Colonic mucosa (tissue), 4 donors: ENCODE measurements at places on chromosomes 6 and 20. TPM values are rescaled to one million over a fixed set of nuclear protein-coding genes. Genes with fewer than 3 reads are reported as not detected.
A peak's percentile ranks its signal among the peaks of the same experiment; 100 is the strongest.

- DNase-seq, result no peak
Observed at GRCh38 chr20:51419231-51419630, 123.3 kb downstream of the NFATC2 start.

- DNase-seq, result no peak
Observed at GRCh38 chr20:14062786-14063185, 67.5 kb downstream of the MACROD2 start.

DNA sequence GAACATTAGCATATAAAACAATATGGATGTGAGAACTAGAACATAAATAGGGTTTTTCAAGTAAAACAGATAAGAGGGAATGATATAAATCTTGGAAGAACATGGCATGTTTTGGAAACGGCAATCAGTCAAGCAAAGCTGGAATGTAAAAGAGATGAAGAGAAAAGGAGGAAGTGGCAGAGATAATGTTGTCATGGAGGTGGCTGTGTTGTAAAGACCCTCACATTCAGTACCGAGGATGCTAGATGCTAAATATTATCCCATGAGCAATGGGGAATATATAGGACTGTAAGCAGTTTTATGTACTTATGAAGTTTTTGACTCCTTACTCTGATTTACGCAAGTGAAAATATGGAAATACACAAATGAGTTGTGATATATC lies 702 bp upstream of the RHAG start:
- DNase-seq, result no peak

DNA sequence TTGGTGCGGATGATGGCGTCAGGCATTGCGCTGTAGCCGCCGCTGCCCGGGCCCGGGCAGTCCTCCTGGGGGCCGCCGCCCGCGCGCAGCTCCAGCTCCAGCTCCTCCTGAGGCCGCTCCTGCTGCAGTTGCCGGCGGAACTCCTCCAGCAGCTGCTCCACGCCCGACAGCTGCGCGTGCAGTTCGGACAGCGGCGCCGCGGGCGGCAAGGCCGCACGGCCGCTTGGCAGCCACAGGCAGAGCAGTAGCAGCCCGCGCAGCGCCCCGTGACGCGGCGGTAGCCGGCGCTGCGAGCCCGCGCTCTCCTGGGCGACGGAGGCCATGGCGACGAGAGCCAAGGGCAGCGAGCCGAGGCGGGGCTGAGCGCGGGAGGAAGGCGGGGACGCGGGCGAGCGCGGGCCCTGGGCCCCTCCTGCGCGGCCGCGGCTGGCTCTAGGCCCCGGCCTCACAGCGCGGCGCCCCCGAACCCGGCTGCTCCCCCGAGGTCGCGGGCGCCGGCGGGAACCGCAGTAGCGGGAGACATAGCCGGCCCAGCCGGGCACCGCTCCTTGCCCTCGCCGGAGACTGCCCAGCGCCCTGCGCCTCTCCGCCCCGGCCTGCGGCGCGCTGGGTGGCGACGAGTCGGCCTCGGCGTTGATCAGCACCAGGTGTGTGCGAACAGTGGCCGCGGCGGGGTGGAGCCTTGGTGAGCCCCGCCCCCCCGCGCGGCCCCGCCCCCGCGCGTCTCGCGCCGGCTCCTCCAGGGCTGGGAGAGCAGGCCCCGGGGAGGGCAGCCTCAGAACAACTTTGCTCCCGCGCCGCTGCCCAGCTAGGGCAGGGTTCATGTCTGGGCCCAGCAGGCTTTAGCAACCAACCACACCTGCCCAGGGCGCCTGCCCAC lies at the start of gene LRP11:
Gene LRP11 (minus strand): TSS at position 662 of the 880 bp plus-strand sequence. CDS start 339 bp downstream, at position 323.
- DNase-seq, result peak; percentile 92

DNA sequence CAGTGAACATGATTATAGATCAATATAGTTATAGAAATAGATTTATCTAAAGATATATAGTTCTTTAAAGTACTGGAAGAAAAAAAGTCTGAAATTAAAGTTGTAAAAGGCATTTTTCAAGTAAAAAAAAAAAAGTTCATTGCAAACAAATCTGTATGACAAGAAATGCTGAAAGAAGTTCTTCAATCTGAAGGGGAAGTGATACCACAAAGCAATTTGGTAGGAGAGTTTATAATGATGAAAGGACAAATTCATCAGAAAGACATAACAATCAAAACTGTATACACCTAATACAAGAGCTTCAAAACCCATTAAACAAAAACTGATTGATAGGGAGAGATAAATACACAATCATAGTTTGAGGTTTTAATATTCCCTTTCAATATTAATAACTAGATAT lies 14.1 kb downstream of the HUS1B start:
- DNase-seq, result no peak

GRCh38 chr6:40819182-40819834 lies 219.7 kb downstream of the UNC5CL start:
- DNase-seq, result no peak

GRCh38 chr20:12086359-12086758 lies 168.7 kb downstream of the BTBD3 start:
- no peak for DNase-seq

GRCh38 chr20:36550790-36551299 lies 9.5 kb downstream of the MYL9 start:
- no peak for DNase-seq

DNA sequence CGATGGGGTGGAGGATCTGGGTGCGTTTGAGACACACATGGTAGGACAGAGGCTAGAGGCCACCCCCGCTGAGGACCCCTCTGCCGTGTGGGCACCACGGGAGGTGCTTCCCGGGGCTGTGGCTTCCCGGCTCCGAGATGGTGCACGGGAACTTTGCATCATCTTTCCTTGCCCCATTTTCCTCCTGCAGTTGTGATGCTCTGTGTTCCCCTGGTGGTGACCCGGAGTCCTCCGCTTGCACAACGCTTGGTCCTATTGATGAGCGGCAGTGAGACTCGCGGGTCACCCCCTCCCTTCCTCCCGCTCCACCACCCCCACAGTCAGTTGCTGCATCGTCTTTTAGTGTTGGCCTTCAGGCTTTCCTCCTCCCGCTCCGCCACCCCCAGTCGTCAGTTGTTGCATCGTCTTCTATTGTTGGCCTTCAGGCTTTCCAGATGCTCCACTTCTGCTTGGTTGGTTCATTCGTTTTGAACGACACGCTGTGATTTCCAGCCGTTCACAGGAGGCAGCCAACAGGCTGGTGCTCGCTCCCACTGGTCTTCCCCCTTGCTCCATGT lies 37.3 kb downstream of the PYGB start:
- no peak for DNase-seq

- no peak for DNase-seq
Observed at GRCh38 chr6:31053873-31054272, 43.6 kb downstream of the MUC22 start.

- DNase-seq, result no peak
Observed at GRCh38 chr6:163296835-163297519, 117.5 kb upstream of the QKI start.

GRCh38 chr6:38776515-38776914 lies 61.4 kb downstream of the DNAH8 start:
- DNase-seq, result no peak

DNA sequence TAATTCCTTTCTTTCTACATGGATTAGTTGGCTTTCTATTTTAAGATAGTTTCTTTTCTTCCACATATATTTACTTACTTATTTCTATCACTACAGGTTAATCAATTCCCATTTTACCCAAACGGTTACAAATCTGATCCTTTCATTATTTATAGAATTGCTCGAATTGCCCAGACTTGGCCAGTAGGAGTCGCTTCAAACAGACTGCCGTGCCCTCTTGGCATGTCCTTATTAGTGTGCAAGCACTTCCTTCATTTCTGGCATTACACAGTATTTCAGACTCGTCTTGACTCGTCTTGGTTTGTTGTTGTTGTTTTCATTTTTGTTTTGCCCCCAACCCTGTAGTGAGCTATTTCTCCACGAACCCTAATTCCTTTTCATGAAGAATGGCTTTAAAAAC lies 74.6 kb downstream of the SAMD3 start:
- DNase-seq, result no peak

DNA sequence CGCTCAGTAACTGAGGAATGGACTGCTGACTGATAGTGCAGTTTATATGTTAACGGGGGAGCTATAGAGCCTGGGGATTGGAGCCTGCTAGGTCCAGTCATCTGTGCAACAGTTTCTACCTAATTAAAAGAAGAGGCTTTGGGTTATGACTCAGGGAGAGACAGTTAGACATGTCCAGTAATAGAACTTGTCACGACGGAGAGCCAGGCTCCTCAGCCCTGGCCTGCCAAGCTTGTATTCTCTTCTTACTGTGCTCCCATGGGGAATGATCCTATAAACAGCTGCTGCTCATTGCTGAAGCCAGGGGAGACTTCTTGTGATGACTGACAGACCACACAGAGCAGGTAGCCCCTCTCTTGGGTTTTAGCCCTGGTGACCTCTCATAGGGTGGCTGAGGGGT lies 69.3 kb downstream of the SYNJ2 start:
- DNase-seq, result no peak

GRCh38 chr6:156741287-156742073 lies 35.7 kb upstream of the ARID1B start:
- DNase-seq, result no peak

DNA sequence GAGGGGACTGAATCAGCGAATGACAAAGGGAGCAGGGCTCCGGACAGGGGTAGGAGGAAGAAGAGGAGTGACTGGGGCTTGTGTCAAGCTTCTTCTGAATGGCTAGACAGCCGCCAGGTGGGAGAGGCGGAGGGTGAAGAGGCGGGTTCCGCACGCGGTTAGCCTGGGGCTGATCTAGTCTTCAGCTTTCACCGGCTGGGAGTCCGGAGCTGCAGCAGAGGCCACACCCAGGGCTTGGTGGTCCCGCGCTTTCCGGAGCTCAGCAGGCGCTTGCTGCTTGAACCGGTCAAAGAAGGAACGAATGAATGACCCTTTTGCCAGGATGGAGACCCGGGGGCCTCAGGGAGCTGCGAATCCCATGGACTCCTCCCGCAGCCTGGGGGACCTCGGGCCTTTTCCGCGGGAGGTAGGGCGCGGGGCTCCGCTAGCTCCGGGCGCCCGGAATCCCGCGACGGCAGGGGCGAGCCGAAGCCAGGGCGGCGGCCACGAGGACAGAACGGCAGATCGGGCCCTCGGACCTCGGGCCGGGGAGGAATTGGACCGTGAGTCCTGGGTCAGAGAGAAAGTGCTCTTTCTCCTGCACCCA lies at the start of gene C6orf141:
Gene C6orf141 (plus strand): TSS at position 177 of the 586 bp plus-strand sequence. CDS start 125 bp downstream, at position 302.
- peak; percentile 81 for DNase-seq

DNA sequence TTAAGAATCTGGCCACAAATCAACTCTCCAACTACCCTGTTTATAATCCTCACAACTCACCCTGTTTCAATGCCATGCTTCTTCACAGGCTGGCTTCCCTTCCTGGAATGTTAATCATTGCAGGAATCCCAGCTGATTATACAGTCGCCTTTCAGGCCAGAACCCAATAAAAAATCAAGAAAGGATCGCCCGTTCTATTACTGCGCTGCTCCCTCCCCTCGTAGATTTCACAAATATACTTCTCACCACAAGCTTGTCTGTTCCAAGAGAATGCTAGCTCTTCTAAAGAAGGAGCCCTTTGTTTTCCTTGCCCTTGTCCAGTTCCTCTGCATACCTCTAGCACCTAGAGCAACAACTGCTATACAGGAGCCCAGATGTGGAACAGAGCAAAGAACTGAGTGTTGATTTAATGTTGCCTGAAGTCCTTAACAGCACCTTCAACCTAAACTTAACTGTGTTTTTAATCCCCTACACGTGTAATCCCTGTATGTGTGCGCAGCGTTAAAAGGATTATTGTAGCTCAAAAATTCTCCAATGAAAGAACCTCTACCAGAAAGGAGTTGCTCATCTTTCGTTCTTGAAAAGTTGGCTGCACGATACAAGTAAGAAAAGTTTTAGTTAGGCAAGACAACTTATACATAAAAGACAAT lies 988 bp downstream of the ECHDC1 start:
- peak; percentile 67 for DNase-seq

DNA sequence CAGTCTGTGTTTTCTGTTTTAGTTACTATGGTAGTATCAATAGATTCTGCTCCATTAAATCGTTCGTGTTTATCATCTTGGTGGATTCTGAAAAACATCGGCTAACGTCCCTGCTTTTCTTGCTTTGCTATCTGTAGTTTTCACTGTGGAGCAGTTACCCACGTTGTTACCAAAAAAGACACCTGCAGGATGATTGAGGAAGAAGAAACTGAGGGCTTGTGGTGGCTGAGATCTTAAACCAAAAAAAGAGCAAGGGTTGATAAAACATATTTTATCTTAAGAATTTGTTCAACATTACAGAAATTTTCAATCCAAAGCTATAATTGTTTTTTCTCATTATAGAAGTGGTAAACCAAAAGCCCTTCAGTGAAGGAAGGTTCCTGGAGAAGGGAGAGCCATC lies 166.3 kb downstream of the FARS2 start:
- DNase-seq, result no peak

GRCh38 chr6:149904661-149905370 lies 6.9 kb upstream of the RAET1E start:
- peak; percentile 13 for DNase-seq

GRCh38 chr6:42550277-42550676 lies 13.6 kb upstream of the UBR2 start:
- no peak for DNase-seq

DNA sequence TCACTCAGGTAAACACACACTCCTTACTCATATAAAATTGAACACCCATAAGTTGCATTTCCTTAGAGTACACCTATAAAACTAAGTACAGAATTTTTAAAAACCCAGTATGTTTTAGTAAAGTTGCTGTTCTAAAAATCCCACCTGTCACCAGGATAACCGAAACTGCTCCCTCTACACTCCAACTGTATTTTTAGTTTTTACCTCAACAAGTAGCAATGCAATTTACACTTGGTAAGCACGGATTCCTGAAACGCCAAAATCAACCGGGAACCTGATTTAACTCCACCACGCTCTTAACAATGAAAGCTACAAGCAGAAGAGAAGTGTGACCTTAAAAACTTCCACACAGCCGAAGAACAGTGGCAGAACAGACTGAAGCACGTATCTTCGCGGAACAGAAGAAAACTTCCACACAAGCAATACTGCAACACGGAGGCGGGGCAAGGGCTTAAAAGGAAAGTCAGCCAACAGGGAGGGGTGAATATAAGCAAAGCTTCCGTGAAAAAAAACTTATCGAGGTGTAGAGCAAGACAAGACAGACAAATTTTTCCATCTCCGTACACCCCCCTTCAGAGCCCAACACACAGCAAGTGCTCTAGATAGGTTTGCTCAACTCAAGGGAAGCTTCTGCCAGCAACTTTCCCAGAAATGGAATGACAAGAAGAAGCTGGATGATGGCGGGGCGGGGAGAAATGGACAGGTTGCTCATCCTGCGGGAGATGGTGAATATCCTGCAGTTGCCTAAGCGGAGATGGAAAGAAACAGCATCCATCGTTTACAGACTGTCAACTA lies 1.4 kb downstream of the STAU1 start:
- peak; percentile 84 for DNase-seq

- DNase-seq, result no peak
Observed at GRCh38 chr6:20718705-20719653, 184.7 kb downstream of the CDKAL1 start.

Gene SLC17A1
- not detected for total RNA-seq

Gene CDH4
- total RNA-seq, result 0.08 TPM

Gene SAMD3
- total RNA-seq, result 1.7 TPM

Gene ZHX3
- 25.6 TPM for total RNA-seq

Gene GJA10
- total RNA-seq, result not detected

Gene ADISSP
- total RNA-seq, result 37.7 TPM

Gene RAB32
- total RNA-seq, result 54.6 TPM

Gene SPINT4
- not detected for total RNA-seq

Gene HSPA1L
- total RNA-seq, result 1.4 TPM

Gene SLC32A1
- not detected for total RNA-seq

Gene COL9A1
- total RNA-seq, result 0.45 TPM

Gene CST7
- total RNA-seq, result 0.47 TPM

Gene FAXC
- total RNA-seq, result 4.9 TPM

Gene FAM162B
- 0.57 TPM for total RNA-seq

Gene LTA
- 2.4 TPM for total RNA-seq

Gene FERMT1
- 68.8 TPM for total RNA-seq

Gene GHRH
- not detected for total RNA-seq

Gene SLC12A5
- not detected for total RNA-seq

Gene SNX14
- total RNA-seq, result 80.6 TPM

Gene SPEF1
- not detected for total RNA-seq
